IMR-90 (cell line): ENCODE measurements at places on chromosomes 1 and 21.

- no peak for DNase-seq
Measured at GRCh38 chr1:40887012-40887378, 24.8 kb upstream of the CITED4 start.

- DNase-seq: no peak
Measured at GRCh38 chr1:226790545-226791181, 51.6 kb upstream of the ITPKB start.

GRCh38 chr1:221887758-221888157 is 145.9 kb upstream of the DUSP10 start:
- DNase-seq: no peak

DNA sequence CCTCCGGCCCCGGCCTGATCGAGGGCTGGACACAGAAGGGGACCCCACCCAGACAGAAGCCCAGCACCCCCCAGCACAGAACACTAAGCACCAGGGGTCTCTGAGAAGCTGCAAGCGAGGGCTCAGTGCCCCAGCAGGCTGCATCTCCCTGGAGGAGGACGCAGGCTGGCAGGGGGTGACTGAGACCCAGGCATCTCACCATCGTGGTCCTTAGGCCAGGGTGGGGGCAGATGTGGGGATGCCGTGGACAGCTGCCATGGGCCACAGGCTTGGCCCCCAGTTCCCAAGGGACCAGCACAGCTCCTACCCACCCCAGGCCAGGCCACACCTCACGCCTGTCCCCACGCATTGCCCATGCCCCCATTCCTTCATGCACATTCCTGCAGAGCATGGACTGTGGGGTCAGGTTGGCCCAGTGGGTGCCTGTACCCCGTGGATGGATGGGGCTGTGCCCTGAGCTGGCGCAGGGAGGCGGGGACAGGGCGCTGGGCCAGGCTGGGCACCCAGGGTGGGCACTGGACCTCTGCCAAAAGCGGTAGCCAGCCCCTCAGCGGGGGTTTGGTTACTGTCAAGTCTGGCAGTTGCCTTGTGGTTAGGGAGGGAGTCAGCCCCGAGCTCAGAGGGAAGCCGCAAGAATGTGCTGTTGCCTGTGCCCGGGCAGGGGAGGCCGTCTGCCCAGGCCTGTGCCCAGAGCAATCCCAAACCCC is 61.5 kb downstream of the ARHGEF16 start:
- no peak for DNase-seq

GRCh38 chr1:156717351-156717750 is 10.9 kb upstream of the METTL25B start:
- no peak for DNase-seq

GRCh38 chr1:68495968-68496679 is 758 bp downstream of the DEPDC1 start:
- no peak for DNase-seq

- DNase-seq: no peak
Measured at GRCh38 chr1:38075191-38075590, 28.6 kb upstream of the POU3F1 start.

GRCh38 chr21:36246080-36246631 is 73.8 kb upstream of the MORC3 start:
- DNase-seq: no peak

DNA sequence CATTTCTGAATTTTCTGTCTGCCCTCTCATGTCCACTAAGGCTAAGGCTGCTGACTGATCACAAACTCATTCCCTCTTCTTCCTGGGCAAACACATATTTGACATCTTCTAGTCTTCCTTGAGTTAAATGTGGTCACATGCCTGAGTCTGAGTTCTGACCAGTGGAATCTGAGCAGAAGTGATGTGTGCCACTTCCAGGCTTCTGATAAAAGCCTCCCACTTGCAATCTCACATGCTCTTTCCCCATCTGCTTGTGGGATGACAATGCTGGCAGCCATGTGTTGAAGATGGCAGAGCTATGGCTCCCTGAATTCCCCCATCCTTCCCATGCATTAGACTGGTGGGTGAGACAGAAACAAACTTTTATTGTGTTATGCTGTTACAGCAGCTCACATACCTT is 149.9 kb upstream of the ZNF648 start:
- DNase-seq: no peak

GRCh38 chr1:210448297-210448892 is 119.7 kb downstream of the HHAT start:
- peak; percentile 69 for DNase-seq

DNA sequence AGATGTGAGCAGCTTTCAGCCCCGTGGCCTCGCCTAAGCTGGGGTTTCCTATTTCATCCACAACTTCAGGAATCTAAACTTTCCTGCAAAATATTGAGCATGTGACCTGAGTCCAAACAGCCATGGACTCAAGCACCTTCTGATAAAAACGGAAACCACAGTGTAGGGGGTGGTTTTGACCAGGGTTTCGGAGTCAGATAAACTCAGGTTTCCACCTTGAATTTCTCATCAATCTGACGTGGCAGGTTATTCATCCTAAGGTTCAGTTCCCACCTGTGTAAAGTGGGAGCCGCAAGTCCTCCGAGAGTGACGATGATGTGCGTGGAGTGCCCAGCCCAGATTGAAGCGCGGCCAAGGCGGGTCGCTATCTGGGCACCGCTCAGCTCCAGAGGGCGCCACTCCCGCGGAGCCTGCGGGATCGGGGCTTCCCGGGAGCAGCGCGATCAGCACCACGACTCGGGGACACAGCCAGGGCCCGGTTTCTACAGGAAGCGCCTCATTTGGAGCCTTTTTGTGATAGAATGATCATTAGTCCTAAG is 871 bp upstream of the ETS2 start:
- peak; percentile 54 for DNase-seq

DNA sequence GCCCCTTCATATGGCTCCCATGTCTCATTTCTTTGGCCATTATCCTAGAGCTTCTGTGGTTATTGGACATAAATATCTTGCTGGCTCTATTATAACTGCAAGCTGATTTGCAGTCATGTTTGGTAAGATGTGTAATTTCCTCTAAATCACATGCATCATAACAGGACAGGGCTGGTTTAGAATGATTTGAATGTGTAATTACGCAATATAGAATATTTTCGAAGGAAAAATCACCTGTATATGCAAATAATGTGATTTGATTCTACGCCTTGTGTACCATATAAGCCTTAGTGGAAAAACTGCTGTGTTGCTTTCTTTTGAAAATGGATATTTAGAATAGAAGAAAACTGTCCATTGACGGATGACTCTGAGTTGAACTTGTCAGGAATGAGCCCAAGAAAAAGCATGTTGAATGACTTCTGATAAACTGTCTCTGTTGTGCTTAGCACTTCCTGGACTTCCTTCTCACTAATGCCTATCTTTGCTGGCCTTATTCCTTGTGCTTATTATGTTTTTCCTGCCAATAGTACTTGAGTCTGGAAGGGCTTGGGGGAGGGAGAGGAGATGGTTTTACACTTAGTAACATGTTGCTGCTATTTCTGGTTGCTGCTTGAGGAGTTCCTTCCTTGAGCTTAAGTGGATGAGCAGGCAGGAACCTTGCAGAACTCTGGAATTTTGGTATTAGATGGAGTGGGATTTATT is 6.5 kb downstream of the CACHD1 start:
- DNase-seq: peak; percentile 87

GRCh38 chr1:62406576-62406975 is 30.3 kb upstream of the USP1 start:
- DNase-seq: no peak

DNA sequence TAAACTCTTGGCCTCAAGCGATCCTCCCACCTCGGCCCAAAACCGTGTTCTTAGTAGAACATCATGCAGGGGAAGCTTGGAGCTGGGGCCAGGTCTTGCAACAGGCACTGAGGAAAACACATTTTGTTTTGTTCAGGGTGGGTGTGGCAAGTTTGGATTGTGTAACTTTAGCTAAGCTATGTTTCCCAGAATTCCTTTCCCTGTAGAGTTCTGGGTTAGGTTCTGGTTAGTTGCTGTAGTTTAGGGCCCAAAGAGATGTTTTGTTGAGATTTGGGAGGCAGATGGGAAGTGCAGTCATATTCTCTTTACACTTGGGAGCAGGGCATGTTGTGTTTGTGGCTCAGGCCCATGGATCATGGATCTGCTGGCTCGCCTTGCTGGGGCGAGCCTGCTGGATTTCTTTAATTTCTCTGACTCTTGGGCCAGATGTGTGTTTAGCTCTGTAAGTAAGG is 24.0 kb downstream of the PLA2G5 start:
- DNase-seq: no peak

DNA sequence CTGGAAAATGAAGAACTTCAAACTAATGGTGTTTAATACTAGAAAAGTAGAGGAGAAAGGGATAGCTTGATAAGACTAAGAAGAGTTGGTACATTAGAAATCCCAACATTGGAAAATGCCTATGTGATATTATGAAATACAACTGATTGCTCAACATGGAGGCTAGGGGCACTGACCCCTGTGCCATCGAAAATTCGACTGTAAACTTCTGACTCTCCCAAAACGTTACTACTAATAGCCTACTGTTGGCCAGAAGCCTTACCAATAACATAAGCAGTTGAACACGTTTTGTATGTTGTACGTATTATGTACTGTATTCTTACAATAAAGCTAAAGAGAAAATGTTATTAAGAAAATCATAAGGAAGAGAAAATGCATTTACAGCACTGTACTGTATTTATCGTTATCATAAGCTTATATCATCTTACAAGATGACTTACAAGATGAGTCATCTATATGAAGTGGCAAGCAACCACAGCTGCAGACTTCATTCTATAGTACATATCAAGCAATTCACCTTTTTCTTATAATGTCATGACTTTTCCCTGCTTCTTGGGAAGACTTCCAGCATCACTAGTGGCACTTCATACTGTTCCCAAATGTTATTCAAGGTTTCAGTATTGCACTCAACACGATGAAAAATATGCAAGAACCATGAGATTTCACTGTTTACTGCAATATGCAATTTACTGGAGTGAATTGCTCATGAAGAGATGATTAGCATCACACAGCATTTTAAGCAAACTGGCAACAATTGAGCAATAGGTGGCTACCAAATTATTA is 12.9 kb upstream of the CTSK start:
- peak; percentile 78 for DNase-seq

DNA sequence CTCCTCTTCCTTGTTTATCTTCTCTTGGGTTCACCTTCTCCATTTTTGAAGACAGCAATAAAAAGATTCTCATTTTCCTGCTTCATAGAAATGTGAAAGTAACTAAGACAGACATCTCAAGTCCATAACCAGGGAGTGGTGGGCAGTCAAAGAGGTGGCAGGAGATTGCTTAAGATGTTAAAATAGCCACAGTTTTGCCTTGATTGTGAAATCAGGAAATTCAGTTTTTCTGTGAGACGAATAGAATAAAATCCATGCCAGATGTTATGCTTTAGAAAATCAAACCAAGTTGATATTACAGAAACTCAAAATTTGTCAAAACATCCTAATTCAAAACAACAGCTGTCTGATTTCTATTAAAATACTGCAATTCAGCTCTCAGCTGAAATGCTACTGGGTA is 57.2 kb downstream of the TNN start:
- no peak for DNase-seq

DNA sequence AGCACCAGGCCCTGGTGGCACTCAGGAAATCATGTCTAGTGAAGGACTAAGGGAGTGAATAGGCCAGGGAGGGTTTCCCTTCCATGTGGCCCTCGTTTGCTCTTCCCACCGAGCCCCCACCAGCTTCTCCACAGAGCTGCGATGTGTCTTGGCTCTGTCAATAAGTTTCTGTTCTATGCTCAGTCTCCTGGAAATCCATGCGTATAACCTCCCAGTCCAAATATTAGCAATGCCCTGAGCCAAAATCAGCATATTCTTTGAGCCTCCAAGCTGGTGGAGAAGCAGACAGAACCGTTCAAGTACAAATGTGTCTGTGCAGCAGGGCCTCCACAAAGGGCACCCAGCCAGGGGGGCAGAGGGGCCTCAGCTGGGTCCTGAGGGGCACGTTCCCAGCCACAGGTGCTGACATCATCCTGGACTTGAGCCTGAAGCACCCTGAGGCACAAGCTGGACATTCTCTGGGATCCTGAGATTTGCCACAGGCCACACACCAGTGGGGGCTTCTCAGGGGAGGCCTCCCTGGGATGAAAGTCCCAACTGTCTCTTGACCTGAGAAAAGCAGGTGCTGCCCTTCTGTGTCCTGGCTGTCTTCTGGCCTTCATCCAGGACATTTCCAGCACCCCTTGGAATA is 350.5 kb upstream of the VAMP3 start:
- no peak for DNase-seq

GRCh38 chr1:85571181-85571759 is 9.3 kb upstream of the CCN1 start:
- peak; percentile 17 for DNase-seq

GRCh38 chr1:66644331-66644730 is 107.9 kb upstream of the DYNLT5 start:
- DNase-seq: no peak

DNA sequence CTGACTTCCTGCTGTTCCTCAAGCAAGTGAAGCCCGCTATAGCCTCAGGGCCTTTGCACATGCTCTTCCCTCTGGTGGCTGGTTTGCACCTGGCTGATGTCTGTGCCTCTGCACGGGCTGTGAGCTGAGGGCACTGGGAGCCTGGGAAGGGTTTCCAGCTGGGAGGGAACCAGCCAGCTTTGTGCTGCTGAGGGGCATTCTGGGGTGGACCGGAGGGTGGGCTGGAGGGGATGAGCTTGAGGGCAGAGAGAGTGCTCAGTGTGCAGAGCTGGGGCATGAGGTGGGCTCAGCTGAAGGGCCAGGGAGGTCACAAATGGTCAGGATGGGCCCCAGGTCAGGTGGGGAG is 305.7 kb downstream of the MATN1 start:
- DNase-seq: no peak

GRCh38 chr1:24903955-24904730 is 25.9 kb downstream of the RUNX3 start:
- DNase-seq: no peak

DNA sequence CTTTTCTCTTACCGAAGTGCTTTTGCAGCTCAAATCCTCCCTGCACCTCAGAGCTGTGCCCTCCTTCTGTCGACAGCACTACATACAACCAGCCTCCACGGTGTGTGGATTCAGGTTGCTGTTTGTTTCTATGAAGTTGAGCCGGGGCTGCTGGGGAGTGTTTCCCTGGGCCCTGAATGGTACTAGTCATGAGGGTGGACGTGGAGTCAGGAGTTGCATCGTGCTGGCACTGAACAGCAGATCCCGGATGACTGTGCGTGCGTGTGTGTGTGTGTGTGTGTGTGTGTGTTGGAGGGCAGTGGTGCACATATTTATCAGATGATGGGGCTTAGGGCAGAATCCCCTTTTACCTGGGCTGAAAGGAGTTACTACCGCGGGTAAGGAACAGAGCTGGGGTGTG is 47.0 kb downstream of the ACTL8 start:
- peak; percentile 38 for DNase-seq

DNA sequence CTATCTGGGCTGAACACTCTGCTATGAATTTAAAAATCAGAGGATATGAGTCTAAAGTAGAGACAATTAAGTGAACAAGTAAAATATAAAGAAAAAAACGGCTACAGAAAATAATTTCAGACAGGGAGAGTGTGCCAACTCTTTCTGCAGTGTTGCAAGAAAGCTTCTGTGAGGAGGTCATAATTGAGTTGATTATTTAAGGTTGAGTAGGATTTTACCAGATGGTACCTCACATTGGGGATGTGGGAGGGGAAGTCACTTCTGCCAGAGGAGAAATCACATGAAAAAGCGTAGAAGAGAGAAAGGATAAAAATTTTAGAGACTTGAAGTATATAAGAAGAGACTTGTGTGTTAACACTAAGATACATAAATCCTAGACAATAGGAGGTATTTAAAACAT is 238.0 kb upstream of the NCAM2 start:
- DNase-seq: no peak

GRCh38 chr1:44442791-44443190 is 37.7 kb downstream of the RNF220 start:
- DNase-seq: no peak
